CD4-positive, alpha-beta T cell treated with Interleukin-12 subunit alpha and Interleukin-12 subunit beta, for 1 hour (primary cell): ENCODE measurements at places on chromosomes 5 and 9.

- no peak for DNase-seq
Measured at GRCh38 chr5:139898981-139899380, 103.4 kb downstream of the PSD2 start.

GRCh38 chr5:145056800-145057199 lies 778.3 kb downstream of the PRELID2 start:
- DNase-seq, result no peak

- no peak for DNase-seq
Measured at GRCh38 chr9:121589986-121590385, 61.4 kb upstream of the DAB2IP start.

DNA sequence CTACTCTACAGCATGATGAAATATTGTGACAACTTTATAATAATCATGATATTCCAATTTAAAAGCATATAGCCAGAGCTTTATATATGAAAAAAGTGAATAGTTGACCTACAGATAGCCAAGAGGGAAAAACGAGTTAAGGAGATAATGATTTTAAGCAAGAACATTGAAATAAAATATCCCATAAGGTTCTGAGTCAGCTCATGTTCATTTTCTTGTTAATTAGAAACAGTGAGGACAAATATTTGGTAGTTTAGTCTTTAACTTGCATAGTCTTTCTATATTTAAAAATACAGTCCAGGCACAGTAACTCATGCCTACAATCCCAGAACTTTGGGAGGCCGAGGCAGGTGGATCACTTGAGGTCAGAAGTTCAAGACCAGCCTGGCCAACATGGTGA lies 55.8 kb upstream of the CDH6 start:
- no peak for DNase-seq

GRCh38 chr9:108035487-108035886 lies 545.9 kb upstream of the KLF4 start:
- DNase-seq, result no peak

DNA sequence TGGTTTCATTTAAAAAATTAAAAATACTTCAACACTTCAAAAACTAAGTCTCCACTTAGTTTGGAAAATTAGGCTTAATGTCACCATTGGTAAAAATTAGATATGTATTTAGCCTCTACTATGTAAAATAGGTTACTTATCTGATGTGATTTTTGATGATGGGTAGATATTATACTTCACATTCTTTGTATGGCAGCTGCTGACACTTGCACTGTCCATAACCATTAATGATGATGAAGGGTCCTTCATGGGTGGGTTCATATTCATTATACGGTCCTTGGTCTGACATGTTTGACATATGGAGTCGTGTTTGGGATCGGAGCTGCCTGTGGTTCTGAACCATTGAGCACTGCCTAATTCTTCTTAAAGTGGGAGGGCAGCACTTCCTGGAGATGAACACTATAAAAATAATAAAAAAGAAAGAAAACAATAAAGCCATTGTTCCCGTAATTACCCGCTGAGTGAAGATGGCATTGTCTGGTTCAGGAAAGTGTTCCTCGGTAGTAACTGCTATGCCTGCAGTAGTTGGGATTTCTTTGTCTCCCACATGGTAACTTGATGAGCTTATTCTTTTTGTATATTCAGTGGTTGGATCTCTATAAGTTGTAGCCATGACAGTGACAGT lies 2.2 kb downstream of the LRRTM2 start:
- no peak for DNase-seq
